ENCODE measurements at places on chromosomes 7 and 10.

- peak; percentile 25 for DNase-seq
These were observed 545.3 kb downstream of the PTPRN2 start for GRCh38 chr7:158042156-158042880.

GRCh38 chr10:114340816-114341215, 63.5 kb downstream of the AFAP1L2 start:
- peak; percentile 62 for DNase-seq

GRCh38 chr10:1596482-1597099, 140.7 kb downstream of the ADARB2 start:
- DNase-seq: no peak

GRCh38 chr10:62183857-62184795, 84.5 kb downstream of the RTKN2 start:
- no peak for DNase-seq

GRCh38 chr10:110360857-110361474, 56.2 kb upstream of the SMNDC1 start:
- DNase-seq: no peak

DNA sequence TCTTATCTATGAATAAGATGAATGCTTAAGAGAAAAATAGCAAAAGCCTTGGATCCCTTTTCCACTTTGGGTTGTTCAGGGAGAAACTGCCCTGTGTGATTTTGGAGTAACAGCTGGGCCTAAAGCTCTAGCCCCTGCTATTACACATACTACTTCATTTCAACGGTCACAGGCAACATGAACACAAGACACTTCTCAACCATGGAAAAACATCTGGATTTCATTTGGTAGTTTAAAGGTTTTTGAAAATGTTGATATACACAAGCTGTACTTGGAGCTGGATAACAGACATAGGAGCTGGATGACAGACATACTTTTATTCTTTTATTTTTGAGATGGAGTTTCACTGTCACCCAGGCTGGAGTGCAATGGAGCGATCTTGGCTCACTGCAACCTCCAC, 2.7 kb upstream of the CHUK start:
- no peak for DNase-seq

DNA sequence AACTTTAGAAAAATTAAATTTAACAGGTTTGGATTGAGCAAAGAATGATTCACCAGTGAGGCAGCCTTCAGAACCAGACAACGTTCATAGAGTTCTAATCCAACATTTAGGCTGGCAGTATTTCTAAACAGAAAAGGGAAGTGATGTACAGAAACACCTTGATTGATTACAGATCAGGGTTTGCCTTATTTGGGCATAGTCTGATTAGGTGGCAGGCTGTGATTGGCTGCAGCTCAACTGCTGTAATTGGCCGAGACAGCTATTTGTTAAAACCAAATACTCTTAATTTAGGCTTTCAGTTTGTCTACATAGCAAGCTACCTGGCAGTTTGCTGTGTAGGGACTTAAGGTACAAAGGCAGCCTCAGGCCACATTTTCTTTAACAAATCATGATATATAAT, 802.5 kb downstream of the IPMK start:
- no peak for DNase-seq

- DNase-seq: no peak
These were observed 672.2 kb downstream of the GATA3 start for GRCh38 chr10:8726779-8727084.
